A549 (cell line): ENCODE measurements at places on chromosomes 7 and 10. TPM values are rescaled to one million over a fixed set of nuclear protein-coding genes. Genes with fewer than 3 reads are reported as not detected.

GRCh38 chr7:140000666-140001268 is 62.0 kb downstream of the PARP12 start:
- no peak for DNase-seq

The AKR1C8 gene
- 0.10 to 0.16 TPM (median 0.13 TPM) in 3 replicates for polyA plus RNA-seq

DNA sequence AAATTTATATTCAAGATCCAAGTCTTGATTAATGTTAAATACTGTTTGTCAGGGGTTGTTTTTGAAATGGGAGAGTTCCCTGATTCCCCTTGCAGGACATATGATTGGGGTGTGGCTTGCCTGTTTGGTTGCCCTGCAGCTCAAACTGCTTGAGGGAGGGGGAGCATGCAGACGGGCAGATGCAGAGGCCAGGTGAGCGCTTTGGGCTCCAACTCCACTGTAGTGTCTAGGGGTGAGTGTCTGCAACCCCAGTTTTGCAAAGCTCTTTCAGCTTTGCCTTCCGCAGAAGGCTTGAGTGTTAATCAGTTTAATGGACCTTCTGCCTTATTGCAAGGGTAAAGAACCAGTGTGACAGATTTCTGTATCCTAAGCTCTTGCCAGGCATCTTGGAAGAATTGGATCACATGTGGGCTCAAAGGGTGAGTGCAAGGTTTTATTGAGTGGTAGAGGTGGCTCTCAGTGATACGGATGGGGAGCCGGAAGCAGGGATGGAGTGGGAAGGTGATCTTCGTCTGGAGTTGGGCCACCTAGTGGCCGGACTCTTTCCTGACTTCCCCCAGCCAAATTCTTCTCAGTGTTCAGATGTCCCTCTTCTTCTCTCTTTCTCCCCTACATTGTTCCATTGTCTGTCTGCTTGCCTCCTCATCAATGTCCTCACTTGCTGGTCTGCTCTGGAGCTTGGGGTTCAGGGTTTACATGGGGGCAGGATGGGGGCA is 479.7 kb downstream of the ATRNL1 start:
- DNase-seq = peak; percentile 13

DNA sequence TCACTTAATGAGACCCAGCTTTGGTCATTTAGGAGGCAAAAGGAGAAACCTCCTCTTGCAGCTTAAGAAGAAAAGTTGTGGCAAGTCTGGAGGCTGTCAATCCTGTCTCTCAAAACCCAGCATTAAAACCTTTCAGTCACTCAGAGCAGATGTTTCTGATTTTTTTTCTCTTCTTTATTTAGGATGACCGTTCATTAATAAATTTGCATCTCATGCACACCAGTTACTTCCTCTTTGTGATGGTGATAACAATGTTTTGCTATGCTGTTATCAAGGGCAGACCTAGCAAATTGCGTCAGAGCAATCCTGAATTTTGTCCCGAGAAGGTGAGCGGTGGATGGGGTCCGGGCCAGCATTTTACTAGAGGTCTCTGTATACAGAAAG is 32.0 kb downstream of the TMEM248 start:
- no peak for DNase-seq

GRCh38 chr7:92231-92674 is 100.1 kb upstream of the FAM20C start:
- no peak for DNase-seq

The GSTO2 gene
- 1.3 to 1.9 TPM (median 1.8 TPM) in 3 replicates for polyA plus RNA-seq

The FLNC gene
- polyA plus RNA-seq = 3.2 to 3.4 TPM (median 3.4 TPM) in 3 replicates

DNA sequence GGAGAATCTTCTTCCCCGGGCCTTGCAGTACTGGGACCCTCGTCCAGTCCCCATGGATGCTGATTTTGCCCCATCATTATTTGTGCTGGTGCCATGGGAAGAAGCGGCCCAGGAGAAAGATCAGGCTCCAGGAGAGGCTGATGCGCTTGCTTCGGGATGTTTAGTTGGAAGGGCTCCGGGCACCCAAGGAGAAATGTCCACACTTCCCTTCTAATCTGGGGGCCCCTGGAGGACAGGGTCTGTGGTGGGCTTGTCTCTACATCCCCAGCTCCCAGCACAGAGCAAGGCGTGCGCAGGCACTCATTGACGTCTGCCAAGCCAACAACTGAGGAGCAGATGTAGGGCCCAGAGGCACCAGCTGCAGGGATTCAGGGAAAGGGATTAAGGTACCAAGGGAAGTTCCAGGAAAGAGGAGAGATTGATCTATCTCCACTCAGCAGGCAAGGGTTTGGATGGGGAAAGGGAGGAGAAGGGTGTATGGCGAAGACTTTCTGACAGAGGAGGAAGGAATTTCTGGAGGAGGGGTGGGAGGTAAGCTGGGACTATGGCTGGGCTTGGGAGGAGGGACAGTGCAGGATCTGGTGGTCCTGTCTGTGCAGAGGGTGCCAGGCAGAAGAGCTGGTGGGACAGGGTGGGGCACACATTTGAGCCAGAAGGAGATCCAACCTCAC is 38.7 kb upstream of the LEP start:
- DNase-seq = no peak

The SPDYE5 gene
- not detected in 3 replicates for polyA plus RNA-seq

GRCh38 chr10:71634531-71635164 is 84.9 kb downstream of the C10orf105 start:
- no peak for DNase-seq

The SAMD8 gene
- 9.8 to 11.0 TPM (median 10.9 TPM) in 3 replicates for polyA plus RNA-seq

DNA sequence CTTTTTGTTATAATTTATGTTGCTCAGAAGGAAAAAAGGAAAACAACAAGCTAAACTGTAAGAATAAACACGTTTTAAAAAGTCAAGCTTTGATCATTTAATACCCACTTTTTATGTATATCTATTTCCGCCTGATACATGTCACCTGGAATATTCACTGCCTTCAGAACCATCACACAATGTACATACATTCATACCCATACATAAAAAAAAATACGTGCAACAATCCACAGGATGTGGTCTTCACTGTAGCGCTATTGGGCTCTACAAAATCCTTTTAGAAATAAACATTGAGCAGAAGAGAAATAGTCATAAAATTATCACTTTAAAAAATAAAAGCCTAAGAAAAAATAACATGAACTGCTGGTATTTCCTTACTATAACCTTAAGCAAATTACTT is 1078.9 kb upstream of the LRRTM3 start:
- DNase-seq = no peak

DNA sequence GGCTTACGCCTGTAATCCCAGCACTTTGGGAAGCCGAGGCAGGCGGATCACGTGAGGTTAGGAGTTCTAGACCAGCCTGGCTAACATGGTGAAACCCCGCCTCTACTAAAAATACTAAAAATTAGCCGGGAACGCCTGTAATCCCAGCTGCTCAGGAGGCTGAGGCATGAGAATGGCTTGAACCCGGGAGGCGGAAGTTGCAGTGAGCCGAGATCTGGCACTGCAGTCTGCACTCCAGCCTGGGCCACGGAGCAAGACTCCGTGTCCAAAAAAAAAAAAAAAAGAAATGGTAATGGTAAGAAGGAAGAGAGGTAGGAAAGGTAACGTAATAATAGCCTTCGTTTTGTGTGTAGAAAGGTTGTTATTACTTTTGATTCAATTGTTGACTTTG is 1.2 kb downstream of the HSPA14 start:
- DNase-seq = peak; percentile 18

The SAP25 gene
- 0.24 to 0.37 TPM (median 0.26 TPM) in 3 replicates for polyA plus RNA-seq

The PDK4 gene
- polyA plus RNA-seq = 5.5 to 8.6 TPM (median 6.5 TPM) in 3 replicates

The CAMK2B gene
- polyA plus RNA-seq = 0.12 to 0.20 TPM (median 0.17 TPM) in 3 replicates

DNA sequence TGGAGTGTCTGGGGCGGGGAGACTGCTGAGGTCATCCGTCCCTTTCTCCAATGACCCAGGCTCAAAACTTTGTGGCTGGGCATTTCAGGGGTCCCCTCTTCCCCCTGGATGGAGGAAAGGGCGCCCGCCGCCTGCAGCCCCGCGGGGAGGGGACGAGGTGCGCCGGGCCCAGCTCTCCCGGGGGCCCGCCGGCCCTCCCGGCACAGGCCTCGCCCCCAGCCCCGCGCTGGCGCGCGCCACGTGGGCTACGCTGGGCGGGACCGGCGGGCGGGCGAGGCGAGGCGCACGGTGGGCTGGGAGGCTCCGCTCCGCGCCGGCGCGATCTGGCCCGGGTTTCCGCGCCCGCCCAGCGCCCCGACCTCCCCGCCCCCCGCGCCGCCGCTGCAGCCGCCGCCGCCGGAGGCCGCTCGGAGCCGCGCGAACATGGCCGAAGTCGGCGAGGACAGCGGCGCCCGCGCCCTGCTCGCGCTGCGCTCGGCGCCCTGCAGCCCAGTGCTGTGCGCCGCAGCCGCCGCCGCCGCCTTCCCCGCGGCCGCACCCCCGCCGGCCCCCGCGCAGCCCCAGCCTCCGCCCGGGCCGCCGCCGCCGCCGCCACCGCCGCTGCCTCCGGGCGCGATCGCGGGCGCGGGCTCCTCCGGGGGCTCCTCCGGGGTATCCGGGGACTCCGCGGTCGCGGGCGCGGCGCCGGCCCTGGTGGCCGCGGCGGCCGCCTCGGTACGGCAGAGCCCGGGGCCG is at the start of gene FOXK1:
FOXK1 (plus strand) TSS at position 410 of the 735 bp plus-strand sequence; CDS start at position 424, 14 bp downstream.
- DNase-seq = peak; percentile 46

The ACBD7 gene
- polyA plus RNA-seq = 1.2 to 1.6 TPM (median 1.5 TPM) in 3 replicates

DNA sequence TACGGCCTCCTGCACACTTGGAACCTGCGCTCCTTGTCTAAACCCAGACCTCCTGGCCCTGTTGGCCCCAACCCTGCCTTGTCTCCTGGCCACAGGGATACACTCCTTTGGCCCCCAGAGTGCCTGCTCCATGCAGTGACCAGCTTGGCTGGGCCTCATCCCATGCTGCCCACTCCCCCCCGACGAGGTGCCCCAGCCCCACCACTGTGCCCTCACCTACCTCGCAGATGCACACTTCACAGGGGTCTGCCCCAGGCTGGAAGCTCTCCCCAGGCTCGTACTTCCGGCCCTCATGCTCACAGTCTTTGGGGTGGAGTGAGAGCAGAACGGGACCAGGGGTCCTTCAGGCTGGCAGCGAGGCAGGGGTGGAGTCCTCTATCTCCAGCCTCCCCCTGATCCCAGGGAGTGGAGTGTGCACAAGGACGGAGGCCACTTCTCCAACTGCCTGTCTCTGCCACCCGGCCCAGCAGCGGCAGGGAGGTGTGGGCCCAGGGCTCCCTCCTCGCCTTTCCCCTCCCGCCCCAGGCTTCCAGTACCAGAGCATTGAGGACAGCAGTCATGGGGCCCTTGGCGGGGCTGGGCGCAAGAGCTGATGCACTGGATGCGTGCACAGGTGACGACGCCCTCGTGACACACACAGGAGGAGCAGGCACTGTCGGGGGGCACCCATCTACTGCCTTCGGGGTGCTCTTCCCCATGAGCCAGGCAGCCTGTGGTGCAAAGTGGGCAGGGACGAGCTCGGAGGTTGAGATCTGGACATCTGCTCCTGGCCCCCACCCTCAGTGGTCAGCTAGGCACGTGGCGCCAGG is 22.1 kb downstream of the ATP6V1F start:
- no peak for DNase-seq

The ATOH7 gene
- 0.08 to 0.18 TPM (median 0.09 TPM) in 3 replicates for polyA plus RNA-seq

- no peak for DNase-seq
These were observed 18.3 kb downstream of the CALHM2 start for GRCh38 chr10:103433858-103434257.

DNA sequence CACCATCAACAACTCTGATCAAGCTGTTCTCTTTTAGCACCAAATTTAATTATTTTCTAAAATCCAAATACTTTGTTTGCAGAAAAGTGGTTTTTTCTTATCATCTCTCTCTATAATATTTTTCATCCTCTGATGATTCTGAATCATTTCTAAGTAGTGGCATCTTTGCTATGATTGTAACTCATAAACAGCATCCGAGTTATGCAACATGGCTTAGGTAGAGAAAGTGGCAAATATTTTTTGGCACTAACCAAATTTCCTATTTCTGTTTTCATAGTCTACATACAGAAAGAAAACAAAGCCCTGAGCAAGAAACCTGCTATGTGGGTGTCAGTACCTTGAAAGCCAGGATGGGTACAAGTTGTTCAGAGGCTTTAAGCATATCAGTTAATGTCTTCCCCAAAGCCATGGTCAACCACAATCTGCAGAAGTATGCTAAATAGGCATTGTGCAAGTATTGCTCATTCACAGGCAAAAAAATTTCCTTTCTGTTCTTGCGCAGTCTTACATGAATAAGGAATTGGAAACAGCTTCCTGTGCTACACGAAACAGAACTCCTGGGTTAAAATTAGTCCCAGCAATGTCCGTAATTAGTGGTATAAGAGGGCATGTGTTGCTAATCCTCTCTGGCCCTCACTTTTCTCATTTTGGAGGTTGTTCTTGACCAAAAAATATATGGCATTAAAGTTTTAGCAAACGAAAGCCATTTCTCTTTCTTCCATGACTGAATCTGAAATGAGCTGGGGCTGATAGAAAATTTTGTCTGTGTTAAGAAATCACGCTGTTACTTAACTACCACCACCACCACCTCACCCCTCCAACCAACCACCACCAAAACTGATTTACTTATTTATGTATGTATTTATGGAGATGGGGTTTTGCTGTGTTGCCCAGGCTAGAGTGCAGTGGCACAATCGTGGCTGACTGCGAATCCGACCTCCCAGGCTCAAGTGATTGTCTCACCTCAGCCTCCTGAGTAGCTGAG is 325.6 kb upstream of the MAGI2 start:
- DNase-seq = no peak

- DNase-seq = no peak
These were observed 1395.0 kb downstream of the GATA3 start for GRCh38 chr10:9449530-9449929.
